Calu3 (cell line): ENCODE measurements at places on chromosomes 16 and 17. TPM values are rescaled to one million over a fixed set of nuclear protein-coding genes. Genes with fewer than 3 reads are reported as not detected.

DNA sequence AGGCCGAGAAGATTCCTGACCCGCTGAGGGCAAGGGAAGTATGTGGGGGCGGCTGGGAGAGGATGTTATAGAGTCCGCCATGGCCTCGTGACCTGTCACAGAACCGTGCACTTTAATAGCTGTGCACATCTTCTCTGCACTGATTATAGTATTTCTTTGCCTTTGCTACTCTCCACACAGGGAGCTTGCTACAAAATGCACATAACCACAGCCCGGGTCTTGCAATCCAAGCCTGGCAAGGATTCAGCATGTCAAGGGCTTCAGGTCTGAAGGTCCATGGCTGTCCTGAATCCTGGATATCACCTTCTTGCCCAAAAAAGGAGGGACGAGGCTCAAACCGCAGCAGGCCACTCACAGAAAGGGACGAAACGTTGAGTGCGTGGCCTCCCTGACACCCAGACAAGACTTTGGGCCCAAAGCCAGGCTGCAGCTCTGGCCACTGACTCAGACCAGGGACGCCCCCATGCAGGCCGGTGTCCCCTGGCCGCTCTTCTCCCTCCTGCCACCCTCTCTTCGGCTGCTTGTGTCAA, 43.7 kb downstream of the USP22 start:
- H3K27ac ChIP-seq: no peak overlapping the region
- no peak for DNase-seq
- no peak overlapping the region for H3K4me3 ChIP-seq

GRCh38 chr16:72997141-72997542, 50.8 kb downstream of the ZFHX3 start:
- peak; percentile 67 for DNase-seq
- H3K4me1 ChIP-seq: peaks cover 69% of the 10 kb centered on the region
- no peaks in the 10 kb centered on the region for H3K27me3 ChIP-seq
- H3K36me3 ChIP-seq: peaks cover 17% of the 10 kb centered on the region

The C16orf86 gene
- total RNA-seq: 0.66 and 0.68 TPM in 2 replicates

The ADAD2 gene
- total RNA-seq: not detected in 2 replicates

DNA sequence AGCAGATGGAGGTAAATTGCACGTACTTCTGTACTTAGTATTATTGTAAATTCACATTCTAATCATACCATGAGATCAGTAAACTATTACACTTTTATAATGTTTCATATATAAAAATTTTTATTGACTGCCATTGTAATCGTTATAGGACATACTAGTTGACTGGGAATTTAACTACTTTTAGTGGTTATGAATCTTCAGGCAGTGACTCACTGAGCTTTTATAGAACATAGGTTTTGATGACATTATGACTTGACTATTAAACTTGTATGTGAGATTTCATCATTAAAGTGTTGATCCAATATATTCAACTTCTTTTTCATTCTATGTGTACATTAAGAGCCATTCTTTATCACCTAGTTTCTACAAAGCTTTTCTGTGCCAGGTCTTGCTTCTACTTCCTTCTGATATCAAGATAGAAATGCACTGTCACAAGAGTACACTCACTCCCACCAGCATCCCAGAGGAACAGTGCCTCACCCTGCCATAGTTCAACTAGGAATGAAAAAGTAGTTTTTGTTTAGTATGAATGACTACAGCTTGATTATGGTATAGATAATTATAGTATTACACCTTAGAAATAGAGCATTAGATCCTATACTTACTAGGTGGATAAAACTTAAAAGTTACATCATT, 142.4 kb upstream of the RBL2 start:
- H3K27me3 ChIP-seq: no peaks in the 10 kb centered on the region
- H3K4me1 ChIP-seq: no peaks in the 10 kb centered on the region
- H3K27ac ChIP-seq: no peak overlapping the region
- H3K36me3 ChIP-seq: peaks cover 29% of the 10 kb centered on the region
- no peak for DNase-seq

The HOXB7 gene
- total RNA-seq: 30.2 and 31.3 TPM in 2 replicates

GRCh38 chr16:84718-85406, 6.8 kb downstream of the MPG start:
- DNase-seq: peak; percentile 48
- no peak overlapping the region for H3K4me3 ChIP-seq
- peak overlapping the region; percentile 21 for H3K27ac ChIP-seq
- no peaks in the 10 kb centered on the region for H3K27me3 ChIP-seq
- peaks cover 68% of the 10 kb centered on the region for H3K36me3 ChIP-seq

GRCh38 chr17:38574712-38575111, 31.0 kb downstream of the SRCIN1 start:
- DNase-seq: peak; percentile 57
- H3K27me3 ChIP-seq: peaks cover 93% of the 10 kb centered on the region
- H3K4me1 ChIP-seq: peaks cover 18% of the 10 kb centered on the region
- no peak overlapping the region for H3K27ac ChIP-seq

The GPT2 gene
- 63.2 and 68.9 TPM in 2 replicates for total RNA-seq
